Coronary artery (tissue), 2 donors: ENCODE measurements at places on chromosomes 1 and 21.
A peak's percentile ranks its signal among the peaks of the same experiment; 100 is the strongest.

DNA sequence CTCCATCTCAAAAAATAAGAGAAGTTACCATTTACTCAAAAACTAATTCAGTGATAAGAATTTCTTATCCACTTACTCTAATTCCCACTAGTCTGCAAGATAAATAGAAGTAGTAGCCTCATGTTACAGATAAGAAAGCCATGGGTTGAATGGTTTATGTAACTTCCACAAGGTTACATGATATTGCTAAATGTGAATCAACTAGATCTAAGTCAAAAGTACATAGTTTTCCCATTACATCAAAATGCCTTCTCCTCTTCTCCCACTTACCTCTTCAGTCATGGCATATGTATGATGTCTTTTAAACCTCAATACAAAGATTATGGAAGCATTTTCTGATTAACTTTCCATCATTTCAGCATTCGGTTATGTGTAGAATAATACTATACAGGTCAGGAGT, 108.5 kb downstream of the ASH1L start:
- no peak for DNase-seq

DNA sequence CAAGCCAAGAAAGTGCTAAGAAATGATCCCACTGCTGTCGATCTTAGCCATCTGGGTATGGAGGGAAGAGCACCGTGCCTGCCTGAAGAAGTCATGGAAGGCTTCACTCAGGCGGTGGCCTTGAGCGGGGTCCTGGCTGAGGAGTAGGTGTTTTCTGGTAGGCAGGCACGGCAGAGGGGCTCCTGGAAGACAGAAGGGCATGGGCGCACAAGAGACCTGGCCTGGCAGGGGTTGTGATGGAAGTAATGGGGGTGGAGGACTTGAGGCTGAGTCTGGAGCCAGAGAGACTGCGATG, 185.1 kb downstream of the KAZN start:
- no peak for DNase-seq

GRCh38 chr1:58883888-58884482, 100.1 kb upstream of the JUN start:
- no peak for DNase-seq

- DNase-seq = no peak
Observed at GRCh38 chr1:6370006-6370405, 23.6 kb downstream of the ACOT7 start.

DNA sequence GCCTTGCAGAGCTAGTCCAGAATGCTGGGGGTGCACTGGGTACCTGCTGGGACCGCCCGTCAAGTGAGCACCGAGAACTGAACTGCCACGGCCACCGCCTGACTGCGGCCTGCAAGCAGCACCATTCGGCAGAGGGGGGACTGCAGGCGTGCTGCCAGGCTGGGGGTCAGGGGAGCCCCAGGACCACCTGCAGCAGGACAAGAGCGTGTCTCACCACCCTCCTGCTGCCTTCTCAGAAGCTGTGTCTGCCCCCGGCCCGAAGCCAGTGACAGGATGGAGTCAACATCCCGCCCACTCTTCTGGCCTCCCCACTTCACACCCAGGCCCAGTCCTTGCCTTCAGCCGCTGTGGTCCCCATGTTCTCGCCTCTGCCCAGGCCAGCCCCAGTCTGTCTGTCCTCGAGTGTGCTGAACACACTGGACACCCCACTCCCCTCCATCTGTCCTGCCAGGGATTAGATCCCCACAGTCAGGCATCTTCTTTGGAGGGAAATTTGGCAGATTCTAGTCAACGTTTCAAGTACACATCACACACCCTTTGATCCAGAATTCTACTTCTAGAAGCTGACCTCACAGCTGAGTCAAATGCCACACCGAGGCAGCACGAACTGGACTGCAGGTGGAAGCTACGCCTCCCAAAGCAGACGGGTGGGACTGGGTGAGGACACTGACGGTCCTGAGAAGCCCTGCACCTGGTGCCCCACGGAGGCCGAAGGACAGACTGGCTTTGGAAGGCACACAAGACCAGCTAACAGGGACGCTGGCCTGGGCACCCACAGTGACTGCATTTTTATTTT, 26.0 kb downstream of the PTTG1IP start:
- DNase-seq = no peak

DNA sequence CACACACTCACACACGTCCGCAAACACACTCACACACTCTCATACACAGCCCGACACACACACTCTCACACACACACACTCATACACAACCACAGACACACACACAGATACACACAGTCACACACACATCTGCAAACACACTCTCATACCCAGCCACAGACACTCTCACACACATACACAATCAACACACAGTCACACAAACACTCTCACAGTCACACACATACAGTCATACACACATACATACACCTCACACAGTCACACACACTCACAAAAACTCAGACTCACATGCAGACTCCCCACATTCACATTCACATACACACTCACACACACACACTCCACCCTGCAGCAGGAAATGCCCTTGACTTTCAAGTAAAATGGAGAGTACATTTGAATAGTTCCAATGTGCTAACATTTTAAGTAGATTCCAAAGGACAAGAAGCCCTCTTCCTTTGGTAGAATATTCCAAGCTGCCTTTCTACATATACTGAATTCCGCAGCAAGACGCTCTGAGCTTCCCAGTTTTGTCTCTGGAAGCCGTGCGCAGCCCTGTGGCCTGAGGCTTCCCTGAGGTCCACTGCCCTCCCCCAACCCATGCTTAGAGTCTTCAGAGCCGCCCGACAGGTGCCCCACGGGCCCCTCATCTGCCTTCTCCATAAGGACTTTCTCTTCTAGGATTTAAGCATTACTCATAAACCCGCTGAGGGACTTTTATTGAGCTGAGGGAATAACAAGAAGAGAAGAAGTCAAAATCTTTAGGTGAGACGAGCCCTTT, 9.7 kb downstream of the BATF3 start:
- DNase-seq = peak; percentile 22

DNA sequence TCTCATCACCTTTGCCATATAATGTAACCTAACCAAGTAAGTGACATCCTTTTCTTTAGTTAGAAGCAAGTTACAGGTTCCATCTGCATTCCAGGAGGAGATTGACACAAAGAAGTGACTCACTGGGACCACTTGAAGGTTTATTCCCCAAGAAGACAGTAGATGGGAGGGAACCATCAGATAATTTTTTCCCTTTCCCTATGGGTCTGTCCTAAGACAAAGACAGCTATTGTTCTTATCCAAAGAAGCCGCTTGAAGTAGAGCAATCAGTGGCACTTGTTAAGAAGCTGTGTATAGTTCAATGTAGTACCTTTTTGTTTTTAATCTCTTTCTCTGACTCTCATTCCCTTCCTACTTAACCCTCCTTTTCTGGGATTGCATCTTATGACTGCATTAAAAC, 139.9 kb upstream of the B3GALT2 start:
- DNase-seq = no peak

DNA sequence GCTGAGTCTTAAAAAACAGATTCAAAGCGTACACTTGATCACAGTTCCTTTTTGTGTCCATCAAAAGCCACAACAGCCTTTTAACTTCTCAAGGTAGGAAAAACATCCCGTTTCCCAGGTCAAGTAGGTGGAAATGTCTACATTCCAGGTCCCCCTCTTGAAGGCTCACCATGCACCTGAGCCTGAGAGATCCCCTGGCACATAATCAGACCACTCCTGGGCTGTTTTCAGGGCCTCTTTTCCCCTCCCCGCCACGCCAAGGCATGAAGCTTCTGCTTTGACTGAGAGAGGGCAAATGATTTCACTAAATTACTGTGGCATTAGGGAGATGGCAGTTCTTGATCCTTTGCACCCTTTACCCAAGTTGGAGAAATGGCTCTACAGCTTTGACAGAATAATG, 21.7 kb downstream of the CNN3 start:
- no peak for DNase-seq

DNA sequence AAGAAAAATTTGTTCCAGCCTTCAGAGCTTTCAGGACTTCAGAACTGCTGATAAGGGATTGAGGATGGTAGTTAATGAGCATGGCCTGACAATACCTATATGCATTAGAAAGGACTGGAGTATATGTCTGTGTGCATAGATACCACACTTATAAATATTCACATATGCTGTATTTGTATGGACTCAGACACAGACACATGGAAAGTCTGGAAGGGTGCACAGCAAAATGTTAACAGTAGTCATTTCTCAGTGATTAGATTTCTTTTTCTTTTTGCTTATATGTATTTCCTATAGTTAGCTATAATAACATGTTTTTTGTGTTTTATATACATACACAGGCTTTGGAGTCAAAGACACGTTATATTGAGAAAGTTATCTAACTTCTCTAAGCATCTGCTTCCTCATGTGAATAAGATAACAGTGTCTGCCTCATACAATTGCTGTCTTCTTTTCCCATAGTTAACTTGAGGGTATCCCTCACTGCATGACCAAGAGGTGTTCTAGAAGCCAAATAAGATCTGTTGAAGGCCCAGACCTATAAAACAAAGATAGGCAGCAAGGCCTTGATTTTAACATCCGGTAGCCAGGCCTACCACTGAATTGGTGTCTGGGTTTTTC, 31.3 kb downstream of the INPP5B start:
- DNase-seq = no peak

- DNase-seq = no peak
Observed at GRCh38 chr21:15283789-15284188, 219.0 kb upstream of the NRIP1 start.

- DNase-seq = no peak
Observed at GRCh38 chr1:42844592-42845140, 1.7 kb upstream of the ZNF691 start.

DNA sequence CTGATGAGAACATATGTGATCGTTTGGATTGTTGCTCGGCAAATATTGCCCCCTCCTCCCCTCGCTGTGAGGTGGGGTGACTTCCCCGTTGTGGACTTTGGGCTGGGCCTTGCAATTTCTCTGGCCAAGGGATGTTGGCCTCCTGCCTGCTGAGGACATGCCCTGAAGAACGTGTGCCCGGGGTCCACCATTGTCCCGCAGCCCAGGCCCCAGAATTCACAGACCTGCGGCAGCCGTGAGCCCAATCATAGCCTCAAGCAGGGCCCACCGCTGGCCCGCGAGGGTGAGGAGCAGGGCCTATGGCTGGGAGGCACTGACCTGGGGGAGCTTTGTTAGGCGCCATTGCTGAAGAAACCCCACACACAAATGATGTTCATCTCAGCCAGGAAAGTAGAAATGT, 58.3 kb upstream of the ACTRT2 start:
- no peak for DNase-seq

DNA sequence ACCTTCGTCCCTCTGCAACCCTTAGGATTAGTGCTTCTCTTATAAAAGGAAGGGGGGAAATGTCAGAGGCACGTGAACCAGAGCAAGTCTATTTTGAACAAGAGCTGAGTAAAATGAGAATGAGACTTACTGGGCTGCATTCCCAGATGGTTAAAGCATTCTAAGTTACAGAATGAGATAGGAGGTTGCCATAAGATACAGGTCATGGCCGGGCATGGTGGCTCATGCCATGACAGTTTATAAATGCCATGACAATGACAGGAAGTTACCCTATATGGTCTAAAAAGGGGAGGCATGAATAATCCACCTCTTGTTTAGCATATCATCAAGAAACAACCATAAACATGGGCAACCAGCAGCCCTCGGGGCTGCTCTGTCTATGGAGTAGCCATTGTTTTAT, 2.5 kb upstream of the AQP10 start:
- DNase-seq = no peak

GRCh38 chr1:110489406-110489805, 29.6 kb downstream of the KCNA10 start:
- DNase-seq = no peak

DNA sequence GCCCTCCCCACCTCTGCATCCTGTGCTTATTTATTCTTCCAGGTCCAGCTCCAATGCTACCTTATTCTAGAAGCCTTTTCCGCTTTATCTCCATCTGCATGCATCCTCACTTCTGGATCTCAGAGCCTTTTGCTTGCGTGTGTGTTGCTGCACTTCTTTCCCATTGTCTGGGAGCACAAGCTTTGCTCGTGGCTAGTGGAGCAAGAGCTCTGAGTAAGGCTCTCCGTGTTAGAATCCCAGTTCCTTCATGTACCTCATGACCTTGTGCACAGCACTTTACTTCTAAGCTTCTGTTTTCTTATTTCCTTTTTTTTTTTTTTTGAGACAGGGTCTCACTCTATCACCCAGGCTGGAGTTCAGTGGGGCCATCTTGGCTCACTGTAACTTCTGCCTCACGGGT, 140.0 kb upstream of the POU3F1 start:
- no peak for DNase-seq

GRCh38 chr1:60274422-60275290, 201.1 kb upstream of the C1orf87 start:
- DNase-seq = no peak

DNA sequence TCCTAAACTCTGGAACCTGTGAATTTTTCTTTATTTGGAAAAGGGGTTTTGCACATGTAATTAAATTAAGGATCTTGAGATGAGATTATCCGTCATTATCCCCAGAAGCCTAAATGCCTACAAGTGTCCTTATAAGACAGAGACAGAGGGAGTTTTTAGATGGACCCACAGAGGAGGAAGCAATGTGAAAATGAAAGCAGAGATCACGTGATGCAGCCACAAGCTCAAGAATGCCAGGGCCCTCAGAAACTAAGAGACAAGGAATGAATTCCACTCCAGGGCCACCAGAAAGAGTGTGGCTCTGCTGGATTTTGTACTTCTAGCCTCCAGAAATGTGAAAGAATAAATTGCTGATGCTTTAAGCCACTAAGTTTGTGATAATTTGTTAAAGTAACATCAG, 183.6 kb upstream of the UBE2U start:
- no peak for DNase-seq

- no peak for DNase-seq
Observed at GRCh38 chr1:162159515-162159914, 90.0 kb downstream of the NOS1AP start.

DNA sequence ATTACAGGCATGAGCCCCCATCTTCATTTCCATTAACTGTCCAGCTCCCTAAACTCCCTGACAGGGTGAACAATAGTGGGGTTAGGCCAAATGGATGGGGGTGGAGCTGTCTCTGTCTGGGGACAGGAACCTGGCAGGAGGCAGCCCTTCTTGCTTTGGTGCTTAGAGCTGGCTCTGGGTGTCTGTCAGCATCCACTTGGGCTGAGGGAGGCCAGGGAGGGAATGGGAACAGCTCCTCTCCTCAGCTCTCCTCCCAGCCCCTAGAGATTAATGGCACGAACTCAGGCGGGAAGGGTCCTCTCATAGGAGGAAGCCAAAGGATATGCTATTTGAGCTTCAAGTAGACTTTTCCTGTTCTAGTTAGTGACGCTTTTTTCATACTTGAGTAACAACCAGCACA, 11.1 kb upstream of the ETV3L start:
- no peak for DNase-seq

- no peak for DNase-seq
Observed at GRCh38 chr1:31786366-31787060, 22.4 kb upstream of the ADGRB2 start.

DNA sequence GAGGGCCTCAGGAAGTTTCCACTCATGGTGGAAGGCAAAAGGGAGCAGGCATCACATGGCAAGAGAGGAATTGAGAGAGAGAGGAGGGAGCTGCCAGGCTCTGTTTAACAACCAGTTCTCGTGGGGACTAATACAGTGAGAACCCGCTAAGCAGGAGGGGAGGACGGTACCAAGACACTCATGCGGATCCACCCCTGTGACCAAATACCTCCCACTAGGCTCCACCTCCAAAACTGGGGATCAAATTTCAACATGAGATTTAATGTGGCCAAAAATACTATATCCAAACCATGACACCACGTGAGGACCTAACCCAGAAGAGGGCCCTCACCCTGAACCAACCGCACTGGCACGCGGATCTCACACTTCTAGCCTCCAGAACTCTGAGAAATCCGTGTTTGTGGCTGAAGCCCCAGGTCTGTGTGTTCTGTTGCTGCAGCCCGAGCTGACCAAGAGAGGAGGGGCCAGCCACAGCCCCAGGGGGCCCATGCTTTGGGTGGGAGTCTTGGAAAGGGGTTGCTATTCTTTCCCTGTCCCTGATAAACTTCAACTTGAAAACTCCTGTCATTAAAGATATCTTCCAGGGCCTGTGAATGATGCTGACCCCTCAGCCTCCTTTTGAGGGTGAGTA, 32.0 kb downstream of the TRIM67 start:
- DNase-seq = no peak
